ENCODE measurements at places on chromosomes 5 and 9. TPM values are rescaled to one million over a fixed set of nuclear protein-coding genes. Genes with fewer than 3 reads are reported as not detected.

SPOCK1 gene
- total RNA-seq = 32.9 TPM

PAEP gene
- not detected for total RNA-seq

KIF12 gene
- total RNA-seq = 176 TPM

- DNase-seq = no peak
Observed at GRCh38 chr9:114820776-114821501, 15.1 kb upstream of the TNFSF15 start.

DNA sequence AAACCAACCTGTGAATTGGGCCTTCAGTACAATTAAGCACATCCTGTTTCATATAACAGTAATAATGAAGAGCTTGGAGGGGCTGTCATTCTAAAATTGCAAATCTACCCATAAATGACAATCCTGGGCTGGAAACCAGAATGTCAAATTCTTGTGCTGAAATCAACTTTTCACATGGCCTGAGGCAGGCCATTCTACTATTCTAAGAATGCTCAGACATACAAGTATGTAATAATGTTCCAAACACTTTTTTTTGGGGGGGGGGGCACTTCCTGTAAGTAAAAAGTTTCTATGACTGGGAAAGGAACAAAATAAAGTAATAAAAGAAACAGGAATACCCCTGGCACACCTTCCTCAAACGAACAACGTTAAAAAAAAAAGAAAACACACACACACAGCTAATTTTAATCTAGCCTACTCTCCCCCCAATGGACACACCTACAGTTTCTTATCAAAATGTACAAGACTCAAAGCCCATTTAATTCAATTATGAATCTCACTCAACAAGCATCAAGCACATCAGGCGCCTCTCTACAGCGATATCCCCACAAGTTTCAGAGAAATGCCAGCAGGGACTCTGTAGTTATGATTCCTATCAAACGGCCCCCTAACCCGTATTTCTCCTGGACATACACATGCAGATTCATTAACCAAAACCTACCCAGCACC, 1.4 kb downstream of the ETF1 start:
- no peak for DNase-seq

DNA sequence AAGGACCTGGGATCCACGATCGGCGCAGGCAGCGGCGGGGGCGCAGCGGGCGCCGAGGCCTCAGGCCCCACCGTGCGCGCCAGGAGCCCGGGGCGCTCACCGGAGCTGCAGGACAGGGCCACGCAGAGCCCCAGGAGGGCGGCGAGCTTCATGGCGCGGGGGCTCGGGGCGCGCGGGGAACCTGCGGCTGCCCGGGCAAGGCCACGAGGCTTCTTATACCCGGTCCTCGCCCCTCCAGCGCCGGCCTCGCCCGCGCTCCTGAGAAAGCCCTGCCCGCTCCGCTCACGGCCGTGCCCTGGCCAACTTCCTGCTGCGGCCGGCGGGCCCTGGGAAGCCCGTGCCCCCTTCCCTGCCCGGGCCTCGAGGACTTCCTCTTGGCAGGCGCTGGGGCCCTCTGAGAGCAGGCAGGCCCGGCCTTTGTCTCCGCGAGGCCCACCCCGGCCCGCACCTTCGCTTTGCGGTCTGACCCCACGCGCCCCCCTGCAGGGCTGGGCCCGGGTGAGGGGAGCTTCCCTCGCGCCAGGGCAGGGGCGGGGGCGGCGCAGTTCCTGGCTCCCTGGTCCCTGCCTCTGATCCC, at the start of gene SCGB3A1:
TSS of gene SCGB3A1 (minus strand) at position 189 of the 577 bp plus-strand sequence. CDS start at position 152, 37 bp downstream.
- no peak for DNase-seq

DNA sequence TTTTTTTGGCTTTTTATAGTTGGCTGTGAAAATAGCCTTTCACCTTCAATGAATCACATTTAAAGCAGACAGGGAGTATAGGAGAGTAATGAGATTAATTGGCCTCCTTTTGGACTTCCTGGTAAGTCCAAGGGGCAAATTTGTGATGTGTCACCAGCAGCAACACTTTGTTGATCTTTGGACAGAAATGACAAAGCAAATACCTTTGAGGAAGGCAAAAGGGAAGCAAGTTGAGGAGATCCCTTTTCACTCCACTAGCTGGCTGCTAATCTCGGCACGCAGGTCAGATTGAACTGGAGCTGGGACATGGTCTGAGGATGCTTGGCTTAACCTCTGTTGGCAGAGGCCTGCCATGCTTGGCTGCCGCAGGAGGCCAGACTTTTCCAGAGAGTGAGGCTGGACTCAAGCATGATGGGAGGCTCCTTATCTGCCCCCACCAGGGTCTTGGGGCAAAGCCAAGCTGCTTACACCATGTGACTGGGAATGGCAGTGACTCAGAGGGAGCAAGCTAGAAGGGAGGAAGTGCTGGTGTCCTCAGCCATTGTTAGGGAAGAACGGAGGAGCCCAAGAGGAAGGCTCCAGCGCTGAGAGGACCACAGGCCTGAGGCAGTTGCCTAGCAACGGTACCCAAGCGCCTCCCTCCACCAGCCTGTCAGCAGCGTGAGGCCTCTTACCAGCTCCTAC, 174.5 kb upstream of the MAP1B start:
- no peak for DNase-seq

DNA sequence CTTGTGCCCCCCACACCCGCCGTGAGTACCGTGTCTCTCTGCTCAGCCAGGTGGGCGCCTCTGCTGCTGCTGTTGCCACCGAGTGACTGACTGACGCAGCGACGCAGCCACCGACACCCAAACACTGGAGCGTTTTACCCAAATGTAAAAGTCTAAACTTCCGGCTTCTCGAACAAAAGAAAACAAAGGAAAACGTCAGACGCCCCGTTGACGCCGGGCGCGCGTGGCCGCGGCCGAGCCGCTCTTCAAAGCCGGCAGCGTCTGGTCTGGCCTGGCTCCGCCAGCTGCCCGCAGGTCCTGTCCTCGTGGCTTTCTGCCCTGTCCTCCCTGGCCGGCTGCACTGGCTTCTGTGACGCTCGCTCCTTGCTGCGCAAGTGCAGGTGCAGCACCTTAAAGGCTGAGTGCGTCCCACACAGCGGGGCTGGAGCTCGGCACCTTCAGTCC, 41.4 kb upstream of the CLPTM1L start:
- DNase-seq = peak; percentile 36

SURF1 gene
- total RNA-seq = 42.9 TPM

DNA sequence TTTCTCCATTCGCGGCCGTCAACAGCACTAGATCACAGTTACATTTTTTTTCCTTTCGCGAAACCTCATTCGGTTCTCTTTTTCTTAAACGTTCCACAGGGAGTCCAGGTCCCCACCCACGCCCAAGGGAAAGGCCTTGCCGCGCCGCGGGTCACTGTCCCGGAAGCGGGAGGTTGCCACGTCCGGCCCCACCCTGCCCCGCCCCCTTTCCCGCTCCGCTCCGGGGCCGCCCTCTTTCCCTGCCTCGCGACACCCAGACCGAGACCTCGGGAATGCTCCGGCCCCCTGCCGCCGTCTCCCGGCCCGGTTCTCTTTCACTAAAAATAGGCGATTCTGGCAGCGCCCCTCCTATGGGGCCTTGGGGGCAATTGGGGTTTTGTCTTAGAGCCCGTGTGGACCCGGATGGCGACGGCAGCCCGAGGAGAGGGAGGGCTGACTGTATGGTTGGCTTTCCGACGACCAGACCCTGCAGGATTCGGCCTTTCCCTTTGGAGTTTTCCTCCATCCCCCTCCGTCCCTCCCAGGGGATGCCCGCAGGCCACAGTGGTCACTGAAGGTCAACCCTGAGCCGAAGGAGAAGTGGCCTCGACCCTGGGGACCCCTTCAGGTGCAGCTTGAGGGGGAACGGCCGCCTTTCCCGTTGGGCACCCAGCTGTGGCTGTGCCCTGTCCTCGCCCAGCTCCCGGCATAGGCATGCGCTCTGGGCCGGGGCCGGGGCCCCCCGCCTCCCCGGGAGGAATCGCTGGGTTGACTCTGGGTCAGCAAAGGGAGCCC, 2.8 kb upstream of the RACK1 start:
- DNase-seq = peak; percentile 72

GRCh38 chr5:7663808-7664207, 187.1 kb downstream of the CFAP90 start:
- DNase-seq = no peak

- no peak for DNase-seq
Observed at GRCh38 chr9:87577746-87578145, 80.1 kb downstream of the DAPK1 start.

GRCh38 chr5:2557435-2557834, 194.0 kb downstream of the IRX2 start:
- no peak for DNase-seq

DNA sequence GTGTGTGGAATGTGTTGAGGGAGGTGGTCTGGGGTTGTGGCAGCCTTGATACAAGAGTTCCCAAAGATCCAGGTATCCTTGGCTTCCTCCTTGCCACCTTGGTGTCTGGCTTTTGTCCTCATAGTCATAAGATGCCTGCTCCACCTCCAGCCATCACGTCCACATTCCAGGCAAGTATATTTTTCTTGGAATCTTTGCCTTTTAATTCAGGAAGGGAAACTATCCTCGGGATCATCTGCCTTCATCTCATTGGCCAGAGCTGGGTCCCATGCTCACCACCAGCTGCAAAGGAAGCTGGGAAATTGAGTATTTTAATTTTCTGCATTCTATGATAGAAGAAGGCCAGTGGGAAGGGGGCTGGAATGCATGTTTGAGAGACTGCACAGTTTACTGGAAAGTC, 186.7 kb downstream of the C9orf50 start:
- no peak for DNase-seq

FCHO2 gene
- total RNA-seq = 23.6 TPM

DNA sequence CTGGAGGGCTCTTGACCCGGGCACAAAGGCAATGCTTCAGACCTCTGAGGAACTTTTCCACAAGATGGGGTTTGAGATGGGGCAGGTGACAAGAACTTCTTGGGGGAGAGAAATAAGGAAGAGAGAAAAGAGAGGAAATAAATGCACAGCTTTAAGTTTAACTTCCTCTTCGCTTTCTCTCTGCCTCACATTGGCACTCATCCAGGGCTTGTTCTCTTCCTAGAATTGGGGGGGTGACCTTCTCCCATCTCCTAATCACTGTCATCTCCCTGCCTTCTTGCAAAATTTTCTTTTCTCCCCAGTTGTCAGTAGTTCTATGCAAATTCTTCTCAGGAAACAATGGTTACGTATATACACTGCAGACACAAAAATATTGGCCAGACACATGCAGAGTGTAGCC, 19.1 kb upstream of the ADCY2 start:
- DNase-seq = no peak

GRCh38 chr5:111367115-111367514, 142.9 kb downstream of the CAMK4 start:
- no peak for DNase-seq

BTNL8 gene
- total RNA-seq = not detected

DNA sequence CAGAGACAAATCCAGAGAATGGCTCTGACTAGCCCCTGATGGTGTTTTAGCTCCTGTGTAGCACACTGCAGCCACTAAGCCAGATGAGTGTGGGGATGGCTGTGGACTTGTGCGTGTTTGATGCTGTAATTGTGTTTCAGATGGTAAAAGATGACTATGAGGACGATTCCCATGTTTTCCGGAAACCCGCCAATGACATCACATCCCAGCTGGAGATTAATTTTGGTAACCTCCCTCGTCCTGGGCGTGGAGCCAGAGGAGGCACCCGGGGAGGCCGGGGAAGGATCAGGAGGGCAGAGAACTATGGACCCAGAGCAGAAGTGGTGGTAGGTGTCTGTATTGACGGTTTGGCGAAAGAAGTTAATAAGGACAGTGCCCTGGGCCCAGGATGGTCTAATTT, 38.0 kb downstream of the HABP4 start:
- DNase-seq = no peak
